ENCODE measurements at places on chromosomes 4 and X.

DNA sequence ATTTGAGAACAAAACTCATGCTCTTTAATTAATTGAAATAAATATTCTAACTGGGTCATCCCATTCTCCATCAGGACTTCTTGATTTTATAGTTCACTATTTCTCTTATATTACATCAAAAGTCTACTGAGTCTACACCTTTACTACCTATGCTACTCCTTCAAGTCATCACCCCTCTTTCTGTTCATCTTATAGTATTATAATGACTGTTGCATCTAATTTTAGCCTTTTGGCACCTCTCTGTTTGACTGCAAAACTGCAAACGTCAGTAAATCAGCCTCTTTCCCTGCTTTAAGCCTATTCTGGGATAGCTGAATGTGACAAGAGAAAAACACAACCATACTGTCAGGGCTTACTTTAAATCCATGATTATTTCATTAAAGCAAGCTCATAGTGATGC lies 639.1 kb downstream of the GABRG1 start:
- no peak for DNase-seq
- no peaks in the 10 kb centered on the region for H3K4me1 ChIP-seq
- H3K27me3 ChIP-seq: no peaks in the 10 kb centered on the region
- no peak overlapping the region for H3K4me3 ChIP-seq
- H3K36me3 ChIP-seq: no peaks in the 10 kb centered on the region
- H3K27ac ChIP-seq: no peak overlapping the region

DNA sequence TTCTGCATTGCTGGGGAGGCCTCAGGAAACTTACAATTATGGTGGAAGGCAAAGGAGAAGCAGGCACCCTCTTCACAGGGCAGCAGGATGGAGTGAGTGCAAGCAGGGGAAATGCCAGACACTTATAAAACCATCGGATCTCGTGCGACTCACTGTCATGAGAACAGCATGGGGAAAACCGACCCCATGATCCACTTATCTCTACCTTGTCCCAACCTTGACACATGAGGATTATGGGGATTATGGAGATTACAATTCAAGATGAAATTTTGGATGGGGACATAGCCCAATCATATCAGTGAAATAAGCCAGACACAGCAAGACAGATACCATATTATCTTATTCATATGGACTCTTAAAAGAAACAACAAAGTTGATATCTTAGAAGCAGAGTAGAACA lies 134.9 kb downstream of the C4orf33 start:
- no peaks in the 10 kb centered on the region for H3K27me3 ChIP-seq
- no peak overlapping the region for H3K4me3 ChIP-seq
- no peak overlapping the region for H3K27ac ChIP-seq
- H3K36me3 ChIP-seq: no peaks in the 10 kb centered on the region
- DNase-seq: no peak

DNA sequence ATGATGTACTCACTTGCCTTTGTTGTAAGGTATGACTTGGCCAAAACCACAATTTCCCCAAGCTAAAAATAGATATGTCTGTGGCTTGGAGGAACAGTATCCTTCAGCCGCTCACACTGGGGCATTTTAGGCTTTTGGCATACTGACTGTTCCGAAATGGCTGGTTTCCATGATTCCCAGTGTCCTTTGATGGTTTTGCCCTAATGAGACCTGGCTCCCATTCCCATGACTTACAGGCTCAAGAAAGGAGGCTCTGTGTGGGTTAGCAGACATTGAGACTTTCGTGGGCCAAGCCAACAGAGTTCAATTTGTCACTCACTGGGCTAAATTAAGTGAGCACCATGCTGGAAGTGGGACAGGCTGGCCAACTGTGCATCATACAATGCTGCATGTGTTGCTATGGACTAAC lies 150.6 kb downstream of the CEP135 start:
- H3K27me3 ChIP-seq: no peaks in the 10 kb centered on the region
- no peak overlapping the region for H3K4me3 ChIP-seq
- no peak overlapping the region for H3K27ac ChIP-seq

- no peak overlapping the region for H3K4me3 ChIP-seq
- H3K27ac ChIP-seq: no peak overlapping the region
- DNase-seq: no peak
- H3K36me3 ChIP-seq: no peaks in the 10 kb centered on the region
- H3K27me3 ChIP-seq: no peaks in the 10 kb centered on the region
Observed at GRCh38 chrX:34365471-34365870, 233.4 kb upstream of the FAM47A start.

DNA sequence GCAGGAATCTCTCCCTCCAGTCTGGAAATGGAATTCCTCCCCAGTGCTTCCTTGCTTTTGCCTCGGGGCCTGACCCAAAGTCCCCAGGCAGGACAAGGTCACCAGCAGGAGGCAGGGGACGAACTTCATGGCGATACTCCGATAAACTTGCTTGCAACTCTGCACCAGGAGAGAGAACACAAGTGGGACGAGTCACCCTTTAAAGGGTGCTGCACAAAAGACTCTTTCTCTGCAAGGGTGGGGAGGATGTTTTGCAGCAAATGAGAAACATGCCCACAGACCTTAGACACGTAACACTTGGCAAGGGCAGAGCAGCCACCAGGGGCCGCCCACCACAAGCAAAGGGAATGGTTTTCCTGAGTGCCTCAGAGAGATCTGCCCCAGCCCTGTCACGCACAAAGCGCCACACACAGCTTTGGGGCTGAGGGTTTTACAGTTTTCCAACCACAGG lies at the start of gene FGFBP2:
FGFBP2 (minus strand) TSS at position 175 of the 451 bp plus-strand sequence; CDS start at position 129, 46 bp downstream.
- H3K36me3 ChIP-seq: no peaks in the 10 kb centered on the region
- DNase-seq: peak; percentile 88
- H3K27me3 ChIP-seq: no peaks in the 10 kb centered on the region

GRCh38 chrX:13078739-13079444 lies 34.5 kb upstream of the FAM9C start:
- peak overlapping the region; percentile 48 for H3K4me3 ChIP-seq
- H3K4me1 ChIP-seq: peaks cover 46% of the 10 kb centered on the region
- peak overlapping the region; percentile 68 for H3K27ac ChIP-seq
- H3K36me3 ChIP-seq: no peaks in the 10 kb centered on the region
- DNase-seq: peak; percentile 62

All from common myeloid progenitor, CD34-positive (primary cell).